GM23248 (cell line): ENCODE measurements at places on chromosomes 4 and X. TPM values are rescaled to one million over a fixed set of nuclear protein-coding genes. Genes with fewer than 3 reads are reported as not detected.

- no peak for DNase-seq
These were observed 22.2 kb downstream of the CYBB start for GRCh38 chrX:37802028-37802427.

DNA sequence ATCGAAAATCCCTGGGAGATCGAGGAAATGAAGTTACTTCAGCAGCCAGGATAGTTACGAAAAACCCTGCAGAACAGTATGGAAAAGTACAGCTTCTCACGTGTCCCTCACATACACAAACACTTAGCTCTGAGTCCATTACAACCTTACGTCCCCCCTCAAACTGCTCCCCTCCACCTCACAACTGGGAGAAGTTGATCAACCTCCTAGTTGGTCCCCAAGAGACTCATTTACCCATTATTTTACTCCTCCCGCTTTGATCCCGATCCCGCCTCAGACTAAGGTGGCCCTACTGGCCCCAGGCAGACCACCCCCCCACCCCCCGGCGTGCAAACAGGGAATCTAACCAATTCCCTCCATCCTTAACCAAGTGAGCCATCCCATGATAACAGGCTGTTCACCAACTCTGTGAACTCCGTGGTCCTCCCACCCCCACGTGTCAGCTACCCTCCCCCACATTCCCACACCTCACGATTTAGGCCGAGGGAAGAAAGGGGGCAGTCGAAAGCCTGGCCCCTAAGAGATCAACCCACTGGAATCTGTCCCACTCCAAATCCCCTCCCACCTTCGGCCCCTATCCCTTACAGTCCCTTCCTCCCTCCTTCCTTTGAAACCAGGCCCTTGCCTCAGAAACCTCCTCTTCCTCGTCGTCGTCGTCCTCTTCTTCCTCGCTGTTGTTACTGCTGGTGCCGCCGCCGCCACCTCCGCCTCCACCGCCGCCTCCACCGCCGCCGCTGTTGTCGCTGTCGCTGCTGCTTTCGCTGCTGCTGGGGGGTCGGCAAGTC lies 755 bp downstream of the ANKRD17 start:
- peak; percentile 71 for DNase-seq

- DNase-seq = no peak
These were observed 337.0 kb upstream of the DDX53 start for GRCh38 chrX:22662776-22663175.

DNA sequence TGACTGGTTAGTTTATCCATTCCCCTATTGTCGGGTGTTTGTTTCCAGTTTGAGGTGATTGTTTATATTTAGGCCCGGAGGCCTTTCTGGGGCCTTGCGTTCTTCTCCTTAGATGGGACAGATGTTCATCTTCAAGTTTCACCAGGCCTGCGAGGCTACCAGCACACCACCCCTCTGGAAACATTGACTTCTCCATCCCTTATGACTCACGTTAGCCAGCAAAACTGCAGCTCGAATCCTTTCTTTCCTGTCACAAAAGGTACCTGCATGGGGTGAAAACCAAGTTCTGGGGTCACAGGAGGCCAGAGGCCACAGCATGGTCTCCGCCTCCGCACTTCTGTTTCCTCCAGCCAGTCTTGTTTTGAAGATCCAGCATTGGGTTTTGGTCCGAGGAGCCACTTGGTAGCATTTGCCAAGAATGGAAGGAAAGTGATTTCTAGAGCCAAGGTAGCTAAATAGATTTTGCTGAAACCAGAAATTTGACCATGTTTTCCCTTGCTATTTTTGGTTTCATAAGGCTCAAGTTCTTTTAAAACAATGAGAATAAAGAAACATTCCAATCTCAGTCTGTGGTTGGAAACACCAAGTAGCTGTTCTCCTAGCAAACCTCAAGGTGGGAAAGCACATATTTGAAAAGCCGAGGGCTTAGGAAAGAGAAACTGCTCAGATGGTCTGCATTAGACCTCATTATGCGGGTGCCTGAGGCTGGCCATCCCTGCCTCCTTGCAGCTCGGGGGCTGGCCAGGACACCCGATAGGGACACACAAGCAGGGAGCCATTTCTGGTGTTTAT lies 5.6 kb downstream of the NYX start:
- peak; percentile 50 for DNase-seq

- DNase-seq = no peak
These were observed 52.7 kb downstream of the SPINK2 start for GRCh38 chr4:56768763-56769162.

The TBC1D8B gene
- total RNA-seq = 9.3 and 9.5 TPM in 2 replicates

GRCh38 chr4:72582853-72583252 lies 13.8 kb upstream of the ADAMTS3 start:
- no peak for DNase-seq

DNA sequence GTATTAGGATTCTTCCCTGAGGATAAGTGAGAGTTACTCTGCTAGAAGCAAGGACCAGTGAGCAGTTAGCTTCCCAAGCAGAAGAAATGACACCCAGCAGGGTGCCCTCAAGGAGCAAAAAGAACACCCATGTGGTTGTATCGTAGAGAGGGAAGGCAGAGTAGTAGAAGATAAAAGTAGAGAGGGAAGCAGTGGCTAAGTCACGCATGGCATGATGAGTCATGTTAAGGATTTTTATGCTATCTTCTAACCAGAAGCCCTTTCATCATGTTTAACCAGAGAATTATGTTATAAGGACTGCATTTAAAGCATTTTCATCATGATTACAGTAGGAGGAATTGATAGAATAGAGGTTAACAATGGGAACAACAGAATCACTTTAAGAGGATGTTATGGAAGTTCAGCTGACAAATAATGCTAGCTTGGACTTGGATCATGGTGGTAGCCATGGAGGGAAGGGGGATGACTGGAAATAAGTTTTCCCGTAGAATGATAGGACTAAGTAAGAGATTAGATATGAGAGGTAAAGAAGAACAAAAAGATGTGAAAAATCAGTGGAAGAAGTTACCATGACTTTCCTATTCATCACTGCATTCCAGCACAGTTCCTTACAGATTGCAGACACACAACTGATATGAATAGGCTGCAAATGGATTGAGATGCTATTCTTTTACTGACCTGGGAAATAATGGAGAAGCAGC lies 383.5 kb upstream of the INTU start:
- peak; percentile 65 for DNase-seq

The ARHGEF6 gene
- total RNA-seq = 5.9 and 7.7 TPM in 2 replicates

GRCh38 chrX:113759422-113759821 lies 824.5 kb upstream of the HTR2C start:
- DNase-seq = no peak

GRCh38 chr4:11507920-11508319 lies 79.2 kb upstream of the HS3ST1 start:
- no peak for DNase-seq

The WNK3 gene
- 0.43 and 0.63 TPM in 2 replicates for total RNA-seq

GRCh38 chrX:64427281-64427680 lies 32.0 kb upstream of the MTMR8 start:
- no peak for DNase-seq

- DNase-seq = no peak
These were observed 560.7 kb upstream of the TENM3 start for GRCh38 chr4:181682367-181683047.

DNA sequence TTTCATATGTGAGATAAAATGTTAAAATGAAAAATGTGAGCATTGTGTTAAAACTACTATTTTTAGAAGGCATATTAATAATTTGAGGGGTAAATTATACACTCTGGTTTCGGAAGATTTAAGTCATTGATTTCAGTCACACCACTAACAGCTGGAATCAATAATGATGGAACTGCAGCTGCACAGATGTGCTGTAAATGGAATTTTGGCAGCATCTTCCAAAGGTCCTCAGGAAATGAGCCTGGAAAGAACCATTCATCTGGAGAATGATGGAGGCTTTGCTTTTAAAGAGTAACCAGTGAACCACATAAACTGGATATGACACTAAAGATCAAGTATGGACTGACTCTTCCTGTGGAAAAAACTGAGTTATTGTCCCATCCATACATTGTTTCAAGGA lies 759.0 kb upstream of the EPHA5 start:
- no peak for DNase-seq

- DNase-seq = no peak
These were observed 24.8 kb downstream of the ZFYVE28 start for GRCh38 chr4:2393353-2394270.

DNA sequence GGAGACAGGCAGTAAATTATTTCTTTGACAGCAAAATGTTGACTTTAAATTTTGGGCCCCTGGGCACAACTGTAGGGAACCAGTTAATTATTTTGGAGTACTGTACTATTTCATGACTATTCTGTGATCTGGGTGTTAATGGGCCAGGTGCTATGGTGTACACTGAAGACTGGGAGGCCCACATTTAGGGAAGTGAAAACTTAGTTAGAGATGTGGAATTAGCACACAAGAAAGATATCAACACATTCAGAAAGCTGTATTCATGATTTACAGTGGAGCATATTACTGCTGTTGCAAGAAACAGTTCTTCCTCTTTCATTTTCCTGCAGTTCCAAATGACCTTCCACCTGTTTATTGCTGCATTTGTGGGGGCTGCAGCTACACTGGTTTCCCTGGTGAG lies 12.4 kb downstream of the PLP1 start:
- DNase-seq = no peak

- no peak for DNase-seq
These were observed 6.1 kb upstream of the WAS start for GRCh38 chrX:48677516-48677915.

The UVSSA gene
- total RNA-seq = 3.0 and 4.1 TPM in 2 replicates

- peak; percentile 40 for DNase-seq
These were observed 26.3 kb downstream of the FLNA start for GRCh38 chrX:154348114-154348531.

- peak; percentile 46 for DNase-seq
These were observed 1000.7 kb downstream of the STIM2 start for GRCh38 chr4:27861381-27861787.

The MAGEC2 gene
- total RNA-seq = not detected in 2 replicates
